ENCODE measurements at places on chromosomes 4 and X.

DNA sequence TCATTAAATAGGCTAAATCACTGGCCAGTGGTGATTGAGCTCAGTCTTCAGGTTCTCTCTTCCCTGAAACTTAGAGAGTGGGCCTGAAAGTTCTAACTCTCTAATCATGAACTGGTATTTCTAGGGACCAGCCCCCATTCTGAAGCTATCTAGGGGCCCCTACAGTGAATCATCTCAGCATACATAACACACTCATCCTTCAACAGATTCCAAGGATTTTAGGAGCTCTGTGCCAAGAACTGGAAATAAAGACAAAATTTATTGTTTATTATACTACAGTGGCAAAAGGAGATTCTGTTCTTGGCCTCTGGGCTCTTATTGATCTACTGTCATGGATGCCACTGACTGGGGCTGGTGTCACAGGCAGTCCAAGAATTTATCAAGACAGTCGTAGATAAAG is 263.8 kb upstream of the IGFBP7 start:
- DNase-seq: no peak

DNA sequence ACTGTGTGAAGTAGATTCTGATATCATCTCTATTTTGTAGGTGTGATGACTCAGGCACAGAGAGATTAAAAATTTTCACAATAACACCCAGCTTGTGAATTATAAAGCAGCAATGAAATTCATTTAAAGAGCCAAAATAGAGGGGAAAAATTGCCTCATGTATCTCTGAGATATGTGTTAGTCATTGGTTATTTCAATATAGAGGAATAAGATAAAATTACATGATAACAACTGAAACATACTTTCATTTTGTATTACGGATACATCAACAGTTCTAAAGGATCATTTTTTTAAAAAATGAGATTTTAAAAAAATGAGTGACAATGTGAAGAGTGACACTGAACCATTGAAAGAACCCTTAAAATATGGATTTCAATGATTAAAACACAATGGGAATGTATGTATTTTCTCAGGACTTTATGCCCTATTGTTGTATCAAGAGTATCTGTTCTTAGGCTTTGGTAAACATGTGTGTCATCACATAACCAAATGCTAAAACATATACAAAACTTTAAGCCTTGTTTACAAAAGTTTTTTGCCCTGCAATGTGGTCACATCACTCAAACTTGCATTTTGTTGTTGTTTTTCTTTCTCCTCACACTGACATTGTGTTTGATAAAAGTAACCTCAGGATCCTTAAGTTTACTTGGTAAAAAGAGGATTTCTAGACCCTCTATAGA is 221.3 kb downstream of the ANTXR2 start:
- no peak for DNase-seq

DNA sequence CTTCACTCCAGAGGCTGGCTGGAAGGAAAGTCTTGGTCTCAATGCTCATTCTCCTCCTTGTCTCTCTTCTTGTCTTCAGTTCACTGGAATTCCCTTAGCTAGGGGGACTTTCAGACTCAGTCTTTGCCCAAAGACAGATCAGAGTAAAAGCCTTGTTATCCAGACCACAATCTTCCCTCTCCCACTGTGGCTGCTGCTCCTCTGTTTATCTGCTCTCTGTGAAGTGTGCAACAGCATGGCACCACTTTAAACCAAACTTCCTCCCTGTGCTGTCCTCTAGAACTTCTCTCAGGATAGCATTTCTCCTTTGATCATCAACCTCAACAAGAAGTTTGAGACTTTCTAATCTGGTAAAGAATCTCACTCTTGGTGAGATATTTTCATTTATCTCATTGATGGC is 530.1 kb upstream of the SLIT2 start:
- no peak for DNase-seq

- no peak for DNase-seq
Observed at GRCh38 chrX:63012574-63012973, 338.6 kb downstream of the SPIN4 start.

GRCh38 chr4:54723820-54724219 is 66.1 kb downstream of the KIT start:
- no peak for DNase-seq

DNA sequence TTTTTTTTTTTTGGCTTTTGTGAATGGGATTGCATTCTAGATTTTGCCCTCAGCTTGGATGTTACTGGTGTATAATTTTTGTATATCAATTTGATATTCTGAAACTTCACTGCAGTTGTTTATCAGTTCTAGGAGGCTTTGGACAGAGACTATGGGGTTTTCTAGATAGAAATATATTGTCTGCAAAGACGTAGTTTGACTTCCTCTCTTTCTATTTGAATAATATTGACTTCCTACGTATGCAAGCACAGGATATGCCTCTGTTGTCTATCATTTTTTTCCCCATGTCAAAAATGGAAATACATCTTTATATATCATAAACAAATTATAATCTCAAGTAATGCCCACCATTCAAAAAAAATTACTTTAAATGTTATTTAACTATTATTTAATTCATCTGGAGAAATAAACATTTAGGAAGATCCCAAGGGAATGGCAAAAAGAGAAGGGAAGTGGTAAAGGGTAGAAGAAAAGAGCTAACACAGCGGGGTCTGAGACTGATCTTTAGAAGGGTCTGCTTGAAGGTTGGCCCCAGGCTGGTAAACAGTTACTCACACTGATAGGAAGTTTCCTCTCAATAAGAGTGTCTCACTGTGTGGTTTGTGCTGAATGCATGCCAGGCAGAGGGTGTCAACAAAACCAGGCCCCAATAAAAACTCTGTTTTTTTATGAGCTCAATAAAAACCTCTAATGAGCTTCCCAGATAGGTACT is 35.7 kb downstream of the ZNF518B start:
- no peak for DNase-seq

- DNase-seq: no peak
Observed at GRCh38 chr4:168584321-168584771, 87.5 kb downstream of the PALLD start.

DNA sequence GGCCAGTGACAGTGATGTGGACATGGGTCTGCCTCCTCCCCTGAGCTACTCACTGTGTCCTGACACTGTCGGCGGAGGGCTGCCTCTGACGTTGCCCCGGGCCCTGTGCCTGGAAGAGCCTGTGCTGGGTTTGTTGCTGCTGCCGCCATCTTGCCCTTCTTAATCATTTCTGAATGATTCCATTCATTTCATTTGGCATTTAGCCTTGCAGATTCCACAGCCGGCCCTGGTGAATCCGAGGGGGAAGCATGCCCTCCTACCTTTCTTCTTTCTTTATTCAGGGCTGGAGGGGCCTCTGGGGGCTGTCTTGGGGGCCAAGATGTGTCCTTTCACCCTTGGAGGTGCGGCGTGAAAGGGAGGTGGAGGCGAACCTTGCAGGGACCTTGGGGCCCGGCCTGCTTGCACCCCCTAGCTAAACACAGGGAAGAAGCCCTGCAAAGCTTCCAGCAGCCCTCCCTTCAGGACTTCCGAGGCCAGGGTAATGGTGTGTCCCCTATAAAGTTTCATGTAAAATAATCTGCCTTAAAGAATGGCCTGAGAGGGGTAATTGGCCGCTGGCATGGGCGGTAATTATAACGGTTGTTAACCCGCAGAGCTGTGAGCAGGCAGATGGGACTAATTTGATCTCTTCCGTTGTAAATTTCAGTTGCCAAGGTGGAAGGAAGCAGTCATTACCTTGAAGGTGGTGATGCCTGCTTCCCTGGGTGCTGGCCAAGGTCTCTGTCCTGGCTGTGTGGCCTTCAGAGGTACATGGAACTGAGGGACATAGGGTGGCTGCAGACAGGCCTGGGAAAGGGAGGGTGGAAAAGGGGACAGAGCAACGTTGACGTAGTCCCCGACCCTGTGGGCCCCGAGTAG is 92.3 kb downstream of the PSAPL1 start:
- DNase-seq: no peak

GRCh38 chr4:40613456-40613855 is 16.2 kb downstream of the RBM47 start:
- no peak for DNase-seq

DNA sequence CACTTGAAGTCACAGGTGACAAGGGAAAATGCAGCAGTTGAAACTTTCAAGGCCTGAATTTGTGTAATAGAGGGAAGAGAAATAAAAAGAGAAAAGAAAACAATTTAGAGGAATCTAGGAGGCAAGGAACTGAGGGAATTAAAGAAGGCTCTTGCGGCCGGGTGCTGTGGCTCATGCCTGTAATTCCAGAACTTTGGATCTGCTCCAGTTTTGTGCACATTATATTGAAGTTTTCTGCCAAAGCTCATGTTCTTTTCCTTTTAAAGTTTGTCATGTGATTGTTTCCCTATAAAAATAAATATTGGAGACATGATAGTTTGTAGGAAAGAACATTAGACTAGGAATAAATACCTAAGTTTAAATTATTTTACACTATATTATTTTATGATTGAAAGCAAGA is 433.9 kb upstream of the CPEB2 start:
- no peak for DNase-seq

DNA sequence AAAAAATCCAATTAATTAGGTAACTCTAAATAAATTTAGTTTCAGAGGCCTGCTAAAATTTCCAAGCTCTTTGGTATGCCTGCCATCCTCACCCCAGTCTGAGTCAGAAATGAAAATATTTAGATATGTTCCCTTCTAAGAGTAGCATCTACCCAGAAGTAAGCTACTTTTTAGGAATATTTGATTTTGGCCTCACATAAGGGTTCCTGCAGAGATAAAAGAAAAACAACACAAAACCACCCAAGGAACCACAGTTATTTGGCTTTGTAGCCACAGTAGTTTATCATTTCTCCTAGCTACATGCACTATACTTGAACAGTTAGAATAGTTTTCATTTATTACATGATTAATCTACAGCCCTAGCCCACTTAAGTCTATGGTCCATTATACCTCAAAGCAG is 192.6 kb upstream of the FAM241A start:
- DNase-seq: no peak

GRCh38 chrX:40278340-40279090 is 180.8 kb upstream of the BCOR start:
- no peak for DNase-seq

DNA sequence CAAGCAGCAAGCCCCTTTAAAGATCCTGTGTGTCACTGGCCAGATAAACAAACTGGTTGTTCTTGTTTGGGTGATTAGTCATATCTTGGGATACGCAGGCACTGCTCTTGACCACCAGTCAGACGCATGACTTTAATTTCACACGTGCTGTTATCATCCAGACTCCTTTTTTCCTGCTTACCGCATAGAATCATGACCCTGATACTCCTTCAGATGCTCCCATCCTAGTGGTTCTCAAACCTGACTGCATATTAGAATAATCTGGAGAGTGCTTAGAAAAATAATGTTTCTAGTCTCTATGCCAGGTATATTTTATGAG is 78.8 kb downstream of the CLDN22 start:
- no peak for DNase-seq

- no peak for DNase-seq
Observed at GRCh38 chr4:60890743-60891142, 309.4 kb upstream of the ADGRL3 start.

GRCh38 chr4:137443031-137443800 is 89.1 kb downstream of the PCDH18 start:
- DNase-seq: no peak

- no peak for DNase-seq
Observed at GRCh38 chr4:55079451-55080173, 45.8 kb downstream of the KDR start.

- no peak for DNase-seq
Observed at GRCh38 chrX:100721328-100721727, 10.6 kb downstream of the SYTL4 start.

DNA sequence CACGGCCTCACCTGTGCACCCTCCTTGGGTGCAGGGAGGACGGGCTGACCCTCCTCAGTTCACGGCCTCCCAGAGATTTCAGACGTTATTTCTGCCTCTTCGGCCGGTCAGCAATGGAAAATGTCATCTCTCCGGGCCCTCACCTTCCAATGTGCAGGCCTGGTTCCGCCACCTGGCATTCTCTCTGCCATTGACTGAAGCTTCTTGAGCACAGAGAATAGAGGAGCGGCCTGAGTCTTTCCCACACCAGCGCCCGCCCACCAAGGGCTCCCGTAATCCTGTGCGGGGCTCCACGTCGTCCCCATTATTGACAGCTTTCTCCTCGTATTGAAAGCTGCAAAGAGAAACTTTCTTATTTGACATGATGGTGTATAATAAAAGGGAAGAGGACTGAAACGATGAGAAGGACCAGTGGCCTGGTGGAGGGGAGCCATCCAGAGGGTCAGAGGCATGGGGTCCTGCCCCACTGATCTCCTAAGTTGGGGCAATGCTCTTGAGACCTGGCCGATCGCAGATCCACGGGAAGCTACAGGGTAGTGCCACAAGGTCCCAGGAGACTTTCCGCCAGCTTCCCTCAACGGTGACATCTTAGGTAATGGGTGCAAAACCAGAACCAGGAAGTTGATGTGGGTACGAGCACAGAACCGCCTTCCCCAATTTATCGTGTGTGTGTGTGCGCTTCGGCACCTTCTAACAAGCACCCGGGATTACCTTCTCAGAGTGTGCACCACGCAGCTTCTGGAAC is 20.6 kb downstream of the HTRA3 start:
- DNase-seq: no peak

GRCh38 chrX:122245943-122246342 is 938.1 kb upstream of the GRIA3 start:
- no peak for DNase-seq

- no peak for DNase-seq
Observed at GRCh38 chrX:129540722-129541184, 694 bp downstream of the OCRL start.

DNA sequence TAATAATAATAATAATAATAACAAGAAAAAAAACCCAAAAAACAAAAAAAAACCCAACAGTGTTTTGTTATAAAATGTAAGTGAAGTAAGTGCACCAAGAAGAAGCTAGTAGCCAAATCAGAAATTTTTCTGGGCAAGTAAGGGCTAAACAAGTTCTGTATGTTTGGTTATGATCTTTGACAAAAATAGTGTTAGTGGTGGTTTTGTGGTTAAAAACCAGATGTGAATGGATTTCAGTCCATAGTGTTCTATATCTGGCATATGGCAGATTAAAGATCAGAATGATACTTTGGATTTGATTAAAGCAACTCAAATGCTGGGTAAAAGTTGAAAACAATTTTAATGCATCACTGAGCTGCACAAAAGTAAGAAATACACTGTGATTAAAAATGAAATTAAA is 116.5 kb upstream of the NDST4 start:
- DNase-seq: no peak

DNA sequence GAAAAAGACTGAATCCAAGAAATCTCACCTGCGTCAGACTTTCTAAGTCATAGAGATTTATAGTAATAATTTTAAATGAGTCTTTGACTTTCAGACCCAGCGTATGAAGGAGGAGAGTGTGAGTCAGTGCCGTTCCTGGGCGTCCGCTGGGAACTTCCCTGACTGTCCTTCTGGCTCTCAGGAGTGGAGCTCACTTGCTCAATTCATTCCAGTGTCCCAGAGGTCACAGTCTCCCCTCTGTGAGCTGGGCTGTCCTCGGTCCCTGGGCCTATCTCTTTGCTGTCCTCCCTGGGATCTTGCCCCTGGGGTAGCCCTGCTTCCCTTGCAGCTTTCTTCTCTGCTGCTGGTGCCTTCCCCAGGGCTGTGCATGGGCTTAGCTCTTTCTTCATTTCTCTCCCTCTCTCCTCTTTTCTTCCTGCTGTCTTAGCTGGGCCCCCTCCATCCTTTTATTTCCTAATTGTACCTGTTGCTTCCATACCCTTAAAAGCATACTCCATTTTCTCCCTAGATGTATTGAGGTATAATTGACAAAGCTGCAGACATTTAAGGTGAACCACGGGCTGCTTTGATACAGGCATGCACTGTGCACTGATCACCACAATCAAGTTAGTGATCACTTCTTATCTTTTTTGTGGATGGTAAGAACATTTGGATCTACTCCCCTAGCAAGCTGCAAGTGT is 11.6 kb downstream of the SORBS2 start:
- DNase-seq: no peak

Measured in NCI-H187 (cell line).